ENCODE measurements at places on chromosomes 13 and 19. TPM values are rescaled to one million over a fixed set of nuclear protein-coding genes. Genes with fewer than 3 reads are reported as not detected.
A peak's percentile ranks its signal among the peaks of the same experiment; 100 is the strongest.

GRCh38 chr19:582497-583197 lies 7.0 kb upstream of the HCN2 start:
- no peak overlapping the region for H3K4me3 ChIP-seq
- H3K27ac ChIP-seq: peak overlapping the region; percentile 94
- H3K4me1 ChIP-seq: peaks cover 37% of the 10 kb centered on the region
- H3K27me3 ChIP-seq: no peaks in the 10 kb centered on the region

DNA sequence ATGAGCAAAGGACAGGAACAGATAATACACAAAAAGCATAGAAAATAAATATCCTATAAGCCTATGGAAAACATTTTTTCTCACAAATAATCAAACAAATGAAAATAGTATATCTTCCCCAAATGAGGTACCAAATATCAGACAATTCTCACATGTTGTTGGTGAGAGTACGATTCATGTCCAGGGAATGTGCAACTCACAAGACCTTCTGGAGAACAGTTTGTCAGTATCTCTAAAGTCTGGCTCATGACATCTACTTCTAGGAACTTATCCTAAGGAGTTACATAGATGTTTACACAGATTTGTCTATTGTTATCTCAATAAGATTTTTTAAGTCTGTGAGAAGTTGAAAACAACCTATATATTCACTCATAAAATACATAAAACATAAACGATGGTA lies 80.3 kb upstream of the ARHGEF7 start:
- no peak overlapping the region for H3K27ac ChIP-seq
- H3K27me3 ChIP-seq: no peaks in the 10 kb centered on the region
- no peaks in the 10 kb centered on the region for H3K4me1 ChIP-seq

FAM124A gene
- total RNA-seq: 3.3 TPM

CDC16 gene
- total RNA-seq: 34.5 TPM

DNA sequence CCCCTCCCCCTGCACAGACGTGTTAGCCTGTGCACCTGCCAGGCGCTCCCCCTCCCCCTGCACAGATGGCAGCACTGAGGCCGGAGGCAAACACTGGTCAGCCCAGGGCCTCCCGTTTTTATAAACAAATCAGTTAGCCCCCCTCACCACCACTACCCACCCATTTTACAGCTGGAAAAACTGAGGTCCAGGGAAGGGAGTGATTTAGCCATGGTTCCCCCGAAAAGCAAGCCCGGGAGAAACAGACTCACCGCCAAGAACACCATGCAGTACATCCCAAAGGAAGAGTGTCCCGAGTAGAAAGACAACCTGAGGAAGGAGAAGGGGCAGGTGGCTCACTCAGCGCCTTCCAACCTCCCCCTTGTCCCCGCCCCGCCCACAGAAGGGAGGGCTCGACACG lies 8.7 kb downstream of the PLPP2 start:
- H3K27me3 ChIP-seq: no peaks in the 10 kb centered on the region
- H3K4me3 ChIP-seq: no peak overlapping the region
- H3K4me1 ChIP-seq: no peaks in the 10 kb centered on the region
- no peak for DNase-seq
- H3K36me3 ChIP-seq: no peaks in the 10 kb centered on the region

GRCh38 chr13:31957772-31958171 lies 73.8 kb upstream of the FRY start:
- no peaks in the 10 kb centered on the region for H3K27me3 ChIP-seq
- no peak for DNase-seq
- H3K4me3 ChIP-seq: no peak overlapping the region
- H3K36me3 ChIP-seq: no peaks in the 10 kb centered on the region

SIGLEC5 gene
- total RNA-seq: 0.57 TPM

GRCh38 chr13:96726651-96727050 lies 267.6 kb downstream of the OXGR1 start:
- no peak overlapping the region for H3K27ac ChIP-seq
- no peak overlapping the region for H3K4me3 ChIP-seq
- no peaks in the 10 kb centered on the region for H3K4me1 ChIP-seq

ZNF667 gene
- 3.9 TPM for total RNA-seq

VSTM1 gene
- total RNA-seq: not detected
